Neural progenitor cell (in vitro differentiated cells): ENCODE measurements at places on chromosomes 5 and 9. TPM values are rescaled to one million over a fixed set of nuclear protein-coding genes. Genes with fewer than 3 reads are reported as not detected.

- DNase-seq, result peak; percentile 58
These were observed 8.9 kb downstream of the OTP start for GRCh38 chr5:77629509-77630113.

DDX4 gene
- 0.09 TPM in 1 of 2 replicates, not detected in the other for total RNA-seq

DNA sequence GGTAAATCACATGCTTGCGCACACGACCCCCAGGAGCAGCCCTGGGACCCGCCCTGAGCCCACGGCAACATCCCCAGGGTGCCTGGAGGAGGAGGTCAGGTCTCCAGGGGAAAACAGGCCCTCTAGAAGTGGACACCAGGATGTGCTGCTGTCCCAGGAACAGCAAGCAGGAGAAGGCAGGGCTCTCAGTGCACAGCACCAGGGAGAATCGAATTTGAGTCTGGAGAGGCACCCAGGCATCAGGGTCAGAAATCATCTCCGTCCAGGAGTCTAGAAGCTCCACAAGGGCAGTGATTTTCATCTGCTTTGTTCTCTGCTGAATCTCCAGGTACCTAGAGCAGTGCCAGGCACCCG, 93.6 kb downstream of the PAX5 start:
- DNase-seq, result no peak

DNA sequence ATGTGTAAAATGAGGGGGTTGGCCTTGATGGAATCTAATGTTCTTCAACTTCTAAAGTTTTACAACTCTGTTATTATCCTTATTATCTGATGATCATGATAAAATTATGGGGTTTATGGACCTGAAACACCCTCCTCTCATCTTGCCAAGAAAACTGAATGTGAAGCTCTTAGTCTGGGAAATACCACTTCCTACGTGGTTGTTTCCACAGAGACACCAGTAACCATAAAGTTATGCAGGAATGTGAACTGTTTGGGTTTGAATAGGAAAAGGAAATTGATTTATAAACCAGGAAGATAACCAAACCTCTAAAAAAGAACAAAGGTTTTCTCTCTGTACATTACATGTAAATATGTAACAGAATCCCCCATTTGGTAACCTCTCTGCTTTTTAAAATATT, 28.3 kb upstream of the RAI14 start:
- DNase-seq, result no peak

- peak; percentile 70 for DNase-seq
These were observed 242.1 kb downstream of the HCN1 start for GRCh38 chr5:45454114-45454513.

DNA sequence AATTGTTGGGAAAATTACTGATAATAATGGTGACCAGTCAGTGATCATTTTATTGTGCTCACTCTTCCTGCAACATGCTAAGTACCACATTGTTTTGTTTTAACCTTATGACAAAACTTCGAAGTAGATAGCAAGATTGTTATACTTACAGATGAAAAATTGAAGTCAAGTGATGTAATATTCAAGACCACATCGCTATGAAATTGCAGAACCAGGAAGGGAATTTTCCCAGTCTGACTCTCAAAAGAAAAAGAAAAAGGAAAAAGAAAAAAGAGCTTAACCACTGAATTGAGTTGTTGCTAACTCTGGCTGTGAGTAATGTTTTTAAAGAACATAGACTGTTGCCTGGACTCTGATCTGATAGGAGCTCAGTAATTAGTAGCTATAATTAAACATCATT, 170.6 kb upstream of the HAPLN1 start:
- no peak for DNase-seq

DNA sequence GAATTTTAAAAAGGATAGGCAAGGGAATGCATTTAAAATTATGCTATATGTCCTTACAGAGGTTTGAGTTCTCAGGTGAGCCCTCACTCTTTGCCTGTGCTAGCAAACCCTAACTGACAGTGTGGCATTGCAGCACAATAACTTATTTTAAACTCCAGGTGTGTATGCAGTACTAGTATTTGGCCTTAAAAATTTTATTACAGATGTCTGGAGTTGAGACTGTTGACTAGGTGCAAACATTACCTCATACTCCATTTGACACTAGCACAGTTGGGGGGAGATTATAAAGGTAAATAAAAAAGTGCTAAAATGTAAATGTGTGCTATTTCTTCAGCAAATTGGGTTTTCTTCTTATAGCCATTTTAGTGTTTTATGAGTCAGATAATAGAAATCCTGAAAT, 407.7 kb downstream of the SH3GL2 start:
- DNase-seq, result no peak

GSN gene
- total RNA-seq, result 72.1 and 114 TPM in 2 replicates

DNA sequence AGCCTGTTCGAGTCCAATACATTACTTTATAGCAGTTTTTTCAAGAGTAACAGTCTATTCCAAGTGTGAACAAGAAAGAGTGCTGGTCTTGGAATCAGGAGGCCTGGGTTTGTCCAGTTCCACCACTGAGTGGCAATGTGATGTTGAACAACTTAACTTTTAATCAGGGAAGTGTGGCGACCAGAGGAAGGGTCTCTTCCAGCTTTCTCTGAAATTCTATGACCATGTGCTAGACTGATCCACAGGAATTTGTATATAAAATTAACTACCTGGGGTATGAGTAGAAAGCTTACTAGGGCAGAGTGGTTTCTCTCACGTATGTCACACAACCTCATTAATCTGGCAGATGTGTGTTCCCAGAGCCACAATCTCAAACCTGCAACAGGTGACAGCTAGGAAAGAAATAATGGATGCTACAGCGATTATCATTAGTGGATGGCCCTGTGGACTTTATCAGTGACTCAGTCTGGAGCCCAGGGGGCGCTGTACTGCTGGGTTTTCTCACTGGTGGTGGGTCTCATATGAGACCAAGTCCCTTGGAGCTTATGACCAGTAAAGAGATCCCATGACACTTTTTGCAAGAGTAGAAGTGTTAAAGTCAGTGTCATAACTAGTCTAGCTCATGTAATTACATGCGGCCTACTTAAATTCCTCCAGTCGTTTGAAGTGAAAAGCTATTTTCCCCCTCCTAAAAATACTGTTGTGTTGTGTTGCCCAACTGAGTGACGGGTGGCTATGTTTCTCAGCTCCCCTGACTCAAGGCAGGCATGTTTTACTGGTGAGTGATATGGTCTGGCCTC, 116.5 kb downstream of the GDNF start:
- peak; percentile 59 for DNase-seq

- DNase-seq, result no peak
These were observed 10.9 kb upstream of the MOB3B start for GRCh38 chr9:27540502-27540901.

POU5F2 gene
- 0.93 and 1.0 TPM in 2 replicates for total RNA-seq

SPATA31C1 gene
- total RNA-seq, result not detected in 2 replicates

GRCh38 chr5:72268753-72269410, 51.2 kb downstream of the MRPS27 start:
- peak; percentile 72 for DNase-seq

GRCh38 chr5:170186156-170186555, 46.6 kb upstream of the C5orf58 start:
- no peak for DNase-seq

GRCh38 chr9:72542917-72543316, 21.5 kb downstream of the TMC1 start:
- no peak for DNase-seq

DNA sequence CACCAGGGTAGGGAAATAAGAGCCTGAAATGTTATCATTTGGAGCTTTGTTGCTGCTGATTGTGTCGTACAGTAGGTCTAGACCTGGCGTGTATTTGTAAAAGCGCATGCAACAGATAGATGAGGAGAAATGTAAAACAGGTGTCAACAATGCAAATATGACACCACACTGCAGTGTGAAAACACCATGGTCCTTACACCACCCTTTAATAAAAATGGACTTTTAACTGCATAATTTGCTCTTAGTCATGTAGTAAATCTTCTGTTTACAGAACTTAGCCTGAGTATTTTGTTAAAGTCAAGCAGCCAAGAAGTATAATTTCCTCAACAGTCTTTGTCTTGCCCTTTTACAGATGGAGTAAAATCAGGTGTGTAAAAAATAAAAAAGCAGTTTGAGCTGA, 13.9 kb downstream of the PCBD2 start:
- no peak for DNase-seq
